IMR-90 (cell line): ENCODE measurements at places on chromosomes 2 and 18. TPM values are rescaled to one million over a fixed set of nuclear protein-coding genes. Genes with fewer than 3 reads are reported as not detected.
A peak's percentile ranks its signal among the peaks of the same experiment; 100 is the strongest.

- no peaks in the 10 kb centered on the region for H3K27me3 ChIP-seq
- DNase-seq: no peak
- no peak overlapping the region for H3K4me3 ChIP-seq
- no peak overlapping the region for H3K27ac ChIP-seq
- peaks cover 6% of the 10 kb centered on the region for H3K4me1 ChIP-seq
These were observed 270.8 kb downstream of the ZNF407 start for GRCh38 chr18:74868461-74868860.

DNA sequence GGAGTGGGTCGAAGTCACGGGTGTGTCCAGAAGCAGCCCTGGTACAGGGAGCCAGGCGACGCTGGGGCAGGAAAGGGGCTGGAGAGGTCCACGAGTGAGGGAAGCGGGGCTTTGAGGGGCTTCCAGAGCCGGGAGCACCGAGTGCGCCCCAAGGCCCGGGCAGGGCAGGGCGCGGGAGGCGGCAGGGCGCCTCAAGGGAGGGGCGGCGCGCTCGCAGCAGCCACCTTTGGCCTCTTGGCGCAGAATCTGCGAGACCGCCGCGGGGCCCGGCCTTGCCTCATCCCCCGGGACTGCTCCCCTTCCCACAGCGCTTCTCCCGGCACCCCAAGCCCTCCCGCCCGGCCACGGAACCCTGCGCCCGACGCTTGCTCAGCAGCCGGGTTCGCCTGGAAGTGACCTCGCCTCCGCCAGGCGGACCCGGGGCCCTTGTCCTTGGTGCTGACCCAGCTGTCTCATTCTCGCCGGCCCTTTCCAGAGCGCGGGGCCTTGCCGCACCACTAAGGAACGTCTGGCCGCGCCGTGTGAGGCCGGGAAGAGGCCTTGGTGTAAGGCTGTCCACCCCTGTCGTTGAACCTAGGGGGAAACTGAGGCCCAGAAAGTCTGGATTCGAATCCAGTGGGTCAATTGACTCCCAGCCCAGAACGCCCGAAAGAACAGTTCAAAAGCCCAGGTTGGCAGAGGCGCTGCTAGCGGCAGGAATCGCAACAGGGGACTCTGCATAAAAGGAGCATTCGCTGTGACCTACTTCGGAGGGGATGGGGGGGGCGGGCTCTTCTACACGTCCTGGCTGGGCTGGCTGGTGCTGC is 584 bp upstream of the DNER start:
- H3K4me1 ChIP-seq: peaks cover 2% of the 10 kb centered on the region; the same call in 1 of the 2 replicates
- peaks cover 36% of the 10 kb centered on the region for H3K27me3 ChIP-seq
- H3K4me3 ChIP-seq: peak overlapping the region; percentile 21

DNA sequence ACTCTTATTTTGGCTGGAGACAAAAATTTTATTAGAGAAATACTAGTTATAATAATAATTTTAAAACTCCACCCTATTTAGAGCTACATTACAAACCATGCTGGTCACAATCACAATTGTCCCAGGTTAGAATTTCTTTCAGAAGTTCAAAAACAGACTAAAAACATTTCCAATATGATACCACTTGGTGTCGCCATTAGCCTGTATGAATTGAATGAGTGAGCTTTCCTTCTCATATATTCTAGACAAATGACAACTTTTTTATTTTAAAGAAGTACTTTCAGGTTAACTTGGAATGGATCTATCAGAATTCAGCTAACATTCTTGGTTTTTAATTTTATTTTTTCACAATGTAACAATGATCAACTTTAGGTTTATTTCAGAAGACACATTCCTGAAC is 48.0 kb downstream of the SERPINB8 start:
- no peaks in the 10 kb centered on the region for H3K36me3 ChIP-seq
- H3K27me3 ChIP-seq: peaks cover 10% of the 10 kb centered on the region
- H3K27ac ChIP-seq: no peak overlapping the region
- no peak overlapping the region for H3K4me3 ChIP-seq
- H3K4me1 ChIP-seq: no peaks in the 10 kb centered on the region

EPAS1 gene
- total RNA-seq: 21.9 and 40.7 TPM in 2 replicates

DNA sequence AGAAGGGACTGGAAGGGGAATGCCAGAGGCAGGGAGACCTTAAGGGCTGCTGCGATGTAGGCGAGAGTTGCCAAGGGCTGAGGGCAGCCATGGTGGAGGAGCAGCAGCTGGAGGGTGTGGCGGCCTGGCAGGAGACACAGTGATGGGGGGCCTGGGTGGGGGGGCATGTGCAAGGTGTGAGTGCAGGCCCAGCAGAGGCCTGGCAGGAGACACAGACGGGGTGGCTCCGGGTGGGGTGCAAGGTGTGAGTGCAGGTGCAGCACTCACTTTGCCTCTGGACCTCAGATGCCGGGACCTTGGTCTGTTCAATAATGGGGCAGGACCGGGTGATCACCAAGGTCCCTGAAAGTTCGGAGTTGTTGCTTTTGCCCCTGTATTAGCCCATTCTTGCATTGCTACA is 76.2 kb upstream of the ODC1 start:
- no peaks in the 10 kb centered on the region for H3K36me3 ChIP-seq
- no peak for DNase-seq
- no peak overlapping the region for H3K27ac ChIP-seq
- H3K4me3 ChIP-seq: no peak overlapping the region
- H3K27me3 ChIP-seq: peaks cover 23% of the 10 kb centered on the region

ERMN gene
- not detected in 2 replicates for total RNA-seq
